ENCODE measurements at places on chromosomes 6 and 20.

- no peak for DNase-seq
Observed at GRCh38 chr6:35713006-35713767, 23.6 kb upstream of the ARMC12 start.

GRCh38 chr6:104862456-104862855 is 2.7 kb upstream of the HACE1 start:
- no peak for DNase-seq

GRCh38 chr6:138031850-138032249 is 75.4 kb downstream of the PERP start:
- DNase-seq = no peak

GRCh38 chr6:7260291-7261031 is 52.5 kb downstream of the SSR1 start:
- no peak for DNase-seq

GRCh38 chr6:150698391-150698790 is 98.7 kb downstream of the PLEKHG1 start:
- no peak for DNase-seq

GRCh38 chr6:154139892-154140291 is 100.9 kb downstream of the OPRM1 start:
- no peak for DNase-seq

- no peak for DNase-seq
Observed at GRCh38 chr6:137097057-137097456, 52.3 kb upstream of the IL20RA start.

GRCh38 chr6:15909290-15910070 is 219.4 kb upstream of the MYLIP start:
- DNase-seq = no peak

DNA sequence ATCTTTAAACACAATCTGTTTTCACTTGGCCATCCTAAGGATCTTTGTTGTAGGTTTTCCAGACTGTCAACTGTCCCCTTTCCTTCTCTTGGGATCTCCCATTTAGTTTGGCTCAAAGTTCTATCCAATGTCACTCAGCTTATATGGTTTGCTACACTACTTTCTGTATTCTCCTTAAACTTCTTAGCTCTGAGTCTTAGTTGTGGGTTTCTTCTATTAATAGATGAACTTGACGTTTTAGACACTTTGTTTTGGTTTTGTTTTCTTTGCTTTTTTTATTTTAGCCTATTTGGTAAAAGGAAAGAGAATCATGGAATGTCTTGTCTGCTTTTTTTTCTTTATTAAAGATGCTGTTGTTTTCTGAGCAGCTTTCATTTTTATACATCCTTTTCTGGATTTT is 11.4 kb downstream of the RMND1 start:
- no peak for DNase-seq

- no peak for DNase-seq
Observed at GRCh38 chr6:54805077-54805476, 41.5 kb upstream of the FAM83B start.

- no peak for DNase-seq
Observed at GRCh38 chr6:34414999-34415858, 10.6 kb downstream of the RPS10 start.

GRCh38 chr6:114407426-114408035 is 64.7 kb upstream of the HS3ST5 start:
- no peak for DNase-seq

DNA sequence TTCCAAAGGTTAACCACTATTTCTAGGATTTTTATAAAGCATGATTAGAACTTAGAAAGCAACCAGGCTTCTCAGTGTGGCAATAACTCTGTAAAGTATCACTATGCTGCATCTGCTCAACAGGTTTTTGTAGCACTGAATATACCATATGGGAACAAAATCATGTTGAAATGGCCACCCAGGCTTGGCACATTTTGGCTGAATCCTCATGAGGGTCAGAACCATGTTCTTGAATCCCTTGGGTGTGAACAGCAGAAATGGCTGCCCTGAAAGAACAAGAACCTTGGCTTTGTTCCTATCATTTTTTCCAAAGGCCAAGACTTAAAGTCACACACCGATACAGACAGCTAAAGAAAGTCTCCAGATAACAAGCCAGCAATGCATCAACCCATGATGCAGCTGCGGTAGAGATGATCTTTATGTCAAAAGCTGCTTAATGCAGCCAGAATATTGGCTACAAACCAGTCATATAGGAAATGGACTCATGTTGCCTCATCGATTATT is 283.0 kb upstream of the NOX3 start:
- DNase-seq = no peak

DNA sequence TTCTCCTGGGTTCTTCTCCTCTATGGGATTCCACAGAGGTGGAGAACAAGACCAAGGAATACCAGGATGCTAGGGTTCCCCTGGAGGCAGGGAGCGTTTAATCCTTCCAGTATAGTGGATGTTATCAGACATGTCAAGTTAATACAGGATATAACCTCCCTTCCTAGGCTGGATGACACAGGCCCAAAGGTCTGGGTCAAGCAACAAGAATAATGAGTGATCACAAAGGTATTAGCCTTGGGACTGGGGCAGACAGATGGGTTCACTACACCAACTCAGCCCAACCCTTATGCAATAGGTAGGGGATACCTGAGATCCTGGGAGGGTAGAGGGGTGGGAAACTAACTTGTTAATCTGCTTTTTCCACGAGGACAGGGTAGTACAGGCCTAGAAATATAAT is 690.3 kb downstream of the HTR1B start:
- DNase-seq = no peak

GRCh38 chr6:15508441-15508871 is 154.4 kb downstream of the DTNBP1 start:
- DNase-seq = no peak

DNA sequence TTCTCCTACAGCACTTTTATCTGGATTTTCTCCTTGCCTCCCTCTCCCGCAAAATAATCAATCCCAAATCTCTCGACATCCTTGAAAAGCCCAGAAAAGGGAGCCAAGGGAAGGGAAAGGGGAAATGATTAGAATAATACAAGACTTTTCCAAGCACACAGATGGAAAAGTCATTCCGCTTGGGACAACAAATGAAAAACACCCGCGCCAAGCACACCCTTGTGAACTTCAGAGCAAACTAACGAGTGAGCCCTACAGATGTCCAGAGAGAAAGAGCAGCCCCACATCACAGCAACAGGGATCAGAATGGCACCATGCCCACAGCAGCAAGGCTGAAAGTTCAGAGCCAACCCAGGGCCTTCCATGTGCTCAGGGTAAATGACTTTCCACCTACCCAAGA is 49.6 kb downstream of the NINL start:
- DNase-seq = no peak

DNA sequence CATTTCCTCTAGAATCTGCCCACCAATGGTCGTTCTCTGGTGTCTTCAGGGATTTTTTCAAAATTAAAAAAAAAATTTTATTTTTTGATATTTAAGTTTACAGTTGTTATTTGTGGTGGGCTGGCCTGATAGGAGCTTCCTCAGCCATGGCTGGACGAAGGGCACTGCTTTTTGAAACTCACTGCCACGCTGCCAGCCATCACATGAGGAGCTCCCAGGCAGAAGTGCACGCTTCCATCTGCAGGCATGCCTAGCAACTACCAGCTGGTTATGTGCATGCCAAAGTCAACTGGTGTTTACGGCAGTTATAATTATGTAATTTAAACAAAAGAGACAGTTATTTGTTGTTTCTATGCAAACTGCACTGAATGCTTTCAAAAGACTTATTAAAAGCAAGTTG is 105.1 kb downstream of the IRF4 start:
- no peak for DNase-seq

DNA sequence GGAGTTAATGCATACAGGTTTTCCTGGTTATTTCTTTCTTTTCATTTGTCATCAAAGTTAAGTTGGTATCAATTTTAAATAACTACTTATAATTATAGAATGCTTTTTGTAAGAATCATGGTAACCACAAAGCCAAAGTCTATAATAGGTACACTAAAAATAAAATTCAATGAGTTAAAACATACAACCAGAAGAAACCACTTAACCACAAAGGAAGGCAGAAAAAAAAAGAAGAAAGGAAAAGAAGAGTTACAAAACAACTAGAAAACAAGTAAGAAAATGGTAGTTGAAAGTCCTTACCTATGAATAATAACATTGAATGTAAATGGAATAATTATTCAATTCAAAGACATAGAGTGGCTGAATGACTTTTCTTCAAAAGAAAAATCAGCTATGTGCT is 45.6 kb downstream of the THBS2 start:
- no peak for DNase-seq

DNA sequence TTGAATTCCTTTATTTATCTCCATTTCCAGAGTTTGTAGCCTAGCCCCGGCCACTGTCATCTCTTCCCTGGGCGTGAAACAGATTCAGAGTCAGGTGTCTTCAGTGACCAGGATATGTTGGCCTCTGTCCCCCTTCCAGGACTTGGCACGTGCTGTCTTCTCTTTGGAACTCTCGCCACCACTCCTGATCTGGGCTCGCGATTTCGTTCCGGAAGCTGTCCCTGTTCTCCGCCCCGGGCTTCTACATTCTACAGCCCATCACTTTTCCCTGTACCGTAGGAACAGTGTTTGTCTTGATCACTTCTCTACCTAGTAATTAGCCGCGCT is 739 bp downstream of the GSS start:
- no peak for DNase-seq

GRCh38 chr20:23492292-23492691 is 1.4 kb downstream of the CST8 start:
- DNase-seq = no peak

DNA sequence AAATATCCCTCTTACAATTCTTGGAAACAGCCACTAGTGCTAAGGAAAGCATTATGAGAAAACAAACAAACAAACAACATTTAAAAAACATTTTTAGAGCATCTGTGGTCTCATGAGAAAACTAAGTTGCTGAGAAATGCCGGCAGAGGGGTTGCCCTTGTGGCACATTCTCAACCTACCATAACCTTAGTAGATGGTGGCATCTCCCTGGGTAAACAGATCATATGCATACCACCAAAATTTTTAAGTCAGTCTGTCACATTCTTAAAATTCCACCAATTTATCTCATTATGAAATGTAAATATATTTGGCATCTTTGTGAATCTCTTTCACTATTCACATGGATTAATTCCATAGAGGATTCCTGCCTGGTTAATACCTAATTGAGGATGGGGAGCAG is 575.7 kb upstream of the MARCKS start:
- DNase-seq = no peak

- DNase-seq = no peak
Observed at GRCh38 chr20:45407067-45407745, 883 bp upstream of the DBNDD2 start.

DNA sequence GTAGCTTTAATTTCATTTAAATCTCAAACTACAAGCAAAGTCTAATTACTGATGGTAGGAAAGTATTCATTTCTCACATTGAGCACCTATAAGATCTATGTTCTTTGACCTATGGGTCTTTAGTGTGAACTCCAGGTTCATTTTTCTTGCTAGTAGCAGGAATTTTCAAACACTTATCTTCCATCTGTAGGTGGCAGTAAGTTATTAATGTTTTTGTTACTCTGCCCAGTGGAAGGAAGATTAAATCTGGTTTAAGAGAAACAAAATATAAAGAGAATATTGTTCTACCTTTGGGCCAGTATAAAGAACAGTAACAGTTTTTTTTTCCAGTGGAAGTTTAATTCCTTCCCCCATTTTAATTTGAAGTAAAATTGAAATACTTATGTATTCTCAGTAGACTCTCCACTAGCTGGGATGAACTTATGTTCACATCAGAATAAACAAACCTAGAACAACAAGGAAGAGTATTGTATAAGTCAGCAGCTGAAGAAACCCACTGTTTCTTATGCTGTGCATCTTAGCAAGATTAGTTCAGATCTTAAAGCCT is 328.2 kb downstream of the PHF3 start:
- no peak for DNase-seq

- DNase-seq = no peak
Observed at GRCh38 chr6:88532241-88532860, 366.2 kb upstream of the CNR1 start.

DNA sequence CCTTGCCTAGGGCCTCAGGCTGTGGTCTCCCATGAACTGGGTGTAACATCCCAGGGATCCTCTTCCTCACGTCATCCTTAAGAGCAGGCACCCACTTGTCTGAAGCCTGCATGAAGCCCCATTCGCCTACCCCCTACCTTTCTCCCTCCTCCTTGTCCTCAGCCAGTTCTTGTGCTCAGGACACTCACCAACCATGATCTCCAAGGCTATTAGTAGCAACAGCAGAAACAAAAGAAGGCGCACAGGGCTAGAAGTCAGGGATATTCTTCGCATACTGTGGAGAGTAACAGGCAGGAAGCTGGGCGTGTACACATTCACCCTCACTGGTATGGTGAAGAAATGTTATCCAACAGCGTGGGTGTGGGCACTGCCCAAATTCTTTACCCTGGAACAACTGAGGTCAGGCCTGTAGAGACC is 7.3 kb downstream of the RAET1E start:
- no peak for DNase-seq

GRCh38 chr6:31718265-31718664 is 3.1 kb downstream of the LY6G6D start:
- DNase-seq = no peak

DNA sequence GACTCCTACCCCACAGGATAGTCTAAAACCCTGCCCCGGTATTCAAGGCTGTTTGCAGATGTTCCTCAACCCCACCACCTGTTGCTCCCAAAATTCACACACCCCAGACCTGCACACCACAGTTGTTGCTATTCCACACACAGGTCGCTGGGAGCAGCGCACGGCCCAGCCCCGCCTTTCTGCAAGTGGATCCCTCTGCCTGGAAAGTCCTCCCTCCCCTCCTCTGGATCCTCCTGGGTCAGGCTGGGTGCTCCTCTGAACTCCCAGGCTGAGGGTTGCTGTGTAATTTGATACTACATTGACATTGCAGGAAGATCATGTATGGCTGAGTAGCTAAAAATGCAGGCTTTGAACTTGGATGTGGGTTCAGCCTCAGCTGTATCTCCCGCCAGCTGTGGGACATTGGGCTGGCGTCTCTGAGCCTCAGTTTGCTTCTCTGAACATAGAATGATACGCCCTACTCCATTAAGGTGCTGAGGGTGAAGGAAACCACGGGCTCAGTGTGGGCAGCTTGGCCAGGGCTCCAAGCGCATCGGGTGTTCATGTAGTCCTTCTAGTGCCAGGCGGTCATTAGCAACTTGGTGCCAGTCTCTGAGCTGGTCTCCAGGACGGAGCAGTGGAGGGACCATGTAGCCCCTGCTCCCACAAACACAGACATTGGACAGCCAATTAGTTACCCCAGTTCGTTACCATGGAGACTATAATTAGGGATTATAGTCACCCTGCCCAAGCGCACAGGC is 13.9 kb upstream of the CCN5 start:
- DNase-seq = no peak

DNA sequence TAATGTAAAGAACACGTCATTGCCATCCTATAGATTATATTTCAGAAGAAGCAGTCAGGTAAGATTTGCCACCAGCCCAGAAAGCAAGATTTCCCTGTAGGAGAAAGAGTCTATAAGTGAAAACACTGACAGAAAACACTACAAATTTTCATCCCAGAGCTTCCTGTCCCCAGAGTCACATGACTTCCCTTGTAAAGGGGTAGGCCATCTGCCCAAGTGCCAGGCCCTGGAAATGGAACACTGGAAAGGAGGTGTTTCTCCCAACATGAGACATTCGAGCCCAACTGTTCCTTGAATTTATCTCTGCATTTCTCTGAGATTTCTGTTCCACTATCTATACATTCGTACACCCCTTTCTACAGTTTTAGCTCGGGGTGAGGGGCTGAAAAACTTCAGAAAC is 46.9 kb downstream of the RAMACL start:
- DNase-seq = no peak
